Activated CD8-positive, alpha-beta memory T cell treated with anti-CD3 and anti-CD28 coated beads for 1 hour (primary cell): ENCODE measurements at places on chromosomes 4 and X.

DNA sequence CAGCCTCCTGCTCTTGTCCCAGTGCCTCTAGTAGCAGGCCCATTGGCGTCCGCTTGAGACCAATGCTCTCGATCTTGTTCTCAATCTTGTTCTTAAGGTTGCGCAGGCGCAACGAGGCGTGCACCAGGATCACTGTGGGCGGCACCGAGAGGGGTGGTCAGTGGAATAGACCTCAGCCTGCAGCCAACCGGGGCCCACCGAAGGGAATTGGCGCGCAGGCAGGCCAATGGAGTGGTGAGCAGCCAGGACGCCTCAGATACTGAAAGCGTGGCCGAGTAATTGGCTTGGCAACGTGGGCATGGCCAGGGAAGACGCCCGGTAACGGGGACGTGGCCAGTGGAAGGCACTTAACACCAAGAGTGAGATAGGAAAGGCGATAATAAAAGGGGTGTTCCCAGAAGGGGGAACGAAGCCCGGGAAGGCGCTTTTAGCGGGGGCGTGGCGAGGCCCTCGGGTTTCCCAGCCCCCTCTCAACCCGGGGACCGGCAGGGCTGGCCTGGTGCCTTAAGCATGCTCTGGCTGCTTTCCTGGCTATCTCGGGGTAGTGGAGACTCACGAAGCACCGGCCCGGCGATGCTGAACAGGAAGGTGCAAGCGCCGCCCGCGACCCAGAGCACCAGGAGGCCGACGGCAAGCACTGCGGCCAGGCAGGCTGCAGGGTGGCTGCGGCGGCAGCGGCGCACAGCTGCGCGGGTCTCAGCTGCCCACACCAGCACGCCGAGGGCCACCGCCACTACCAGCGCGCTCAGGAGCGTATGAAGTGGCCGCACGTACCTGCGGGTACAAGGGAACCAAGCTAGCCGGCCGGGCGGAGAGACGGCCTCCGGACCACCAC is 1.7 kb downstream of the PRAF2 start:
- DNase-seq, result no peak

DNA sequence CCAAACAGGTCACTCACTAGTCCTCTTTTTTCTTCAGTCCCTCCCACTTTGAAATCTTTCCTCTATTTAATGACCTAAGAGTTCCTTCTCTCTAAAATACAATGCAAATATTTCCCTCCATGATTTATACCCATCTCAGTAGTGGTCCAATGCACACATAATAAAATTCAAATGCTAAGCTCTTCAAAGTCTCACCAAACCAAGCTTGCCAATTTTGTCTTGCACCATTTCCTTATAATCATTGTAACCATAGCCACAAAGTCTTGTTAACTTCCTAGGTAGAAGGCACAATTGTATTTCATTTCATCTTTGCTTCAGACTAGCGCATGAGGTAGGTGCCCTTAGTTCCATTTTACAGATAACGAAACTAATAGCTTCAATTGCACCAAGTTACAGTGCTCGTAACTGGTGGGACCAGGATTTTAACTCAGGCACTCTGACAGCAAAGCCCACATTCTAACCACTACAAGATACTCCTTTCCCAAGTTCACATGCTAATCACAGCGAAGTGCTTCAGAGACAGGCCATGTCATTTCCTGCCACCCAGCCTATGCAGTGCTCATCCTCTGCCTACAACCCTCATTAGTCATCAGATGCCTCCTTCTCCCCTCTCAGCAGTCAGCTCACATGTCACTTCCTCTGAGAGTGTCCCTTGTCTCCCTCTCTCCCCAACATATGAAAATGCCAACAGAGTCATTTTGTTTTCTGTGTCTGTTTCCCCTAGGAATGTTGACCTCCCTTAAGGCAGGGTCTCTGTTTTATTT is 66.9 kb upstream of the PPARGC1A start:
- no peak for DNase-seq

GRCh38 chrX:112760697-112761096 is 79.9 kb downstream of the AMOT start:
- DNase-seq, result no peak

DNA sequence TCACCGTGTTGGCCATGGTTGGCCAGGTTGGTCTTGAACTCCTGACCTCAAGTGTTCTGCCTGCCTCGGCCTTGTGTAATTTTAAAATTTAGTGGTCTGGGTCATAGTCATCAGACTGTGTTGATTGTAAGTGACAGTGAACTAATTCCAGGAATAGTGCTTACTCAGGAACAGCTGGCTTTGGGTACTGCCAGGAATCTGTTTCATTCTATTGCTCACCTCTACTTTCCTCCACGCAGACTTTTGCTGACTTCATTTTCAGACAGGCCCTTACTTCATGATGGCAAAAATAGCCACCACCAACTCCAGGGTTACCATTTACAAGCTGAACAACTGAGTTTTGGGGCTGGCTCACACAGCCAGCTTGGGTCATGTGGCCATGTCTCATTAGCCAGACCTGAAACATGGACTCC is 54.6 kb downstream of the FNIP2 start:
- no peak for DNase-seq

- no peak for DNase-seq
Measured at GRCh38 chrX:119398974-119399771, at the start of gene SLC25A43. SLC25A43 (plus strand) TSS chrX:119399336; CDS start chrX:119399404, 68 bp downstream.

- no peak for DNase-seq
Measured at GRCh38 chr4:137471895-137472294, 60.4 kb downstream of the PCDH18 start.

- DNase-seq, result no peak
Measured at GRCh38 chr4:132063829-132064228, 1085.3 kb upstream of the PCDH10 start.

DNA sequence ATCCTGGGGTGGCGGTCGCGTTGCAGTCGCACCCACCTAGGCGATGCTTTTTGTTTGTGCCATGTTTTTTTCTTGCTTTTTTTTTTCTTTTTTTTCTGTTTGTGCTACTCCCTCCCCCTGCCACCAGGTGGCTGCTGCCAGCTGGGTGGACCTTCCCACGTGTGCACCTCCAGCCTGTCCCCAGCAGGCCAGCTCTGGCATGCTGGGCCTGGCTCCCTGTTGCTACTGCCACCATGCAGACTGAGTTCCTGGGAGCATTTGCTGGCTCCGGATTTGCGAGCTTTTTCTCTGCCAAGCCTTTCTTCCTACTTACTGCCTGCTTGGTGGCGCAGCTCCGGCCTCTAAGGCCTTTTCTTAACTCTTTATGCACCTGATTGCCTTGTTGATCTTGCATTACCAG is 161.2 kb upstream of the WDFY3 start:
- no peak for DNase-seq

GRCh38 chr4:13918991-13919441 is 291.5 kb upstream of the BOD1L1 start:
- no peak for DNase-seq

GRCh38 chr4:139782926-139783522 is 117.4 kb downstream of the MGST2 start:
- DNase-seq, result no peak

GRCh38 chr4:32884198-32884597 is 2164.0 kb downstream of the PCDH7 start:
- no peak for DNase-seq

DNA sequence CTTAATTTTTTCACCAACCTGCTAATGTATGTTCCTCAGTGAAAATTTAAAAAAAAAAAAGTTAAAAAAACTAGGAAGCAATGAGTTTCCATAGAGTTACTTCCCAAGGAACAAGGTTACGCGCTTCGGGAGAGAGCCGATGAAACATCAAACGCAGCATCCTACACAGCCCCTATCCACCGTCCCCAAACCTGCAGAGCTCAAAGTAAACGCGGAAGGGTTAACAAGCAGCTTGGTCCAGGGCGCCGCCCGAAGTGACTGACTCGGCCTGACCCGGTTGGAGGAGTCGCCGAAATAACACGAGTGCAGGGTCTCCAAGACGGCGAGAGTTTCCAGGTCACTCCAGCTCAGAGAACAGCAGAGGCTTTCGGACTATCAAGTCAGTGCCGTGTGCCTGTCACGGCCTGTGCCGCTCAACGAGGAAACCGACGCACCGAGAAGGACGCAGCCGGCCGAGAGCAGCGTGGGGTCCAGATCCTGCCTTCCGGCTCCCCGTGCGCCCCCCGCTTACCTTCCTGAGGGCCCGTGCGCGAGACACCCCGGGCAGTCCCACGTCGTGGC is 512 bp downstream of the NOP14 start:
- no peak for DNase-seq

- no peak for DNase-seq
Measured at GRCh38 chr4:45324455-45325417, 598.4 kb upstream of the GNPDA2 start.

GRCh38 chrX:42585842-42586621 is 191.9 kb downstream of the PPP1R2C start:
- DNase-seq, result no peak

DNA sequence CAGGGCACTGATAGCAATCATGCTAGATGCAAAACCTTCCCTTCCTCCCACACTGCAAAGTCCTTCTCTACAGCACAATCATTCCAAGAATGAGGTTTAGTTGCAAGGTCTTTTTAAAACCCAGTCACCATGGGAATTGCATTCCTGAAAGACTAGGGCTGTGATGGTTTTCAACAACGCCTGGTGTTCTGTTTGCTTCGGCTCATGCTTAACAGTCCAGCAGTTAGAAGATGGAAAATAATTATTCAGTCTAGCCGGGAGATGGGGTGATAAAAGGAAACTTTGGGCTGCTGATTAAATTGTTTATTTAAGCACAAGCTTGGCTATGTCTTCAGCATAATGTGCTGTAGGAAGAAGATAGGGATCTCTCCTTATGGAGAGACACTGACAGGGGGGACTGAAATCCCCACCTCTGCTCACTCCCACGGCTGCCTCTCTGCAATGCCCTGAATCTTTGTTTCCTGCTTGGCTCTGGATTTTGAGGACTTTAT is 211.4 kb downstream of the MID1IP1 start:
- DNase-seq, result no peak

DNA sequence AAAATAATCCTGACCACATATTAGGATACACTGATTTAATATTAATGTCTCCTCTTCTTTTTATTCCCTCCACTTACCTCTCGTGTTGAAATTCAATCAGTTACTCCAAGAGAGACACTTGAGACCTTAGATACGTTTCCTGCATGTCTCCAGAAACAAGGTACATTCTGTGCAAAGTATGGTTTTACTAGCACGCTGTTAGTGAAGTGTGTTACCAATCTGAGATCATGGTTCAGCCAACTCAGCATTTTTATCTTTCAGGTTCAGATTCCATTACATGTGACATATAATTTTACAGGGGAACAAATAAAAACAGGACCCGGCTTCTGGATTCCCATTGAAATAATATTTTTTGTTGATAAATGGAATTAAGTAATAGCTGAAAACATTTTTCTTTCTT is 32.2 kb downstream of the PDLIM5 start:
- no peak for DNase-seq

GRCh38 chr4:172707622-172708021 is 461.0 kb upstream of the GALNT7 start:
- DNase-seq, result no peak

GRCh38 chr4:17063888-17064287 is 165.4 kb upstream of the LDB2 start:
- DNase-seq, result no peak

DNA sequence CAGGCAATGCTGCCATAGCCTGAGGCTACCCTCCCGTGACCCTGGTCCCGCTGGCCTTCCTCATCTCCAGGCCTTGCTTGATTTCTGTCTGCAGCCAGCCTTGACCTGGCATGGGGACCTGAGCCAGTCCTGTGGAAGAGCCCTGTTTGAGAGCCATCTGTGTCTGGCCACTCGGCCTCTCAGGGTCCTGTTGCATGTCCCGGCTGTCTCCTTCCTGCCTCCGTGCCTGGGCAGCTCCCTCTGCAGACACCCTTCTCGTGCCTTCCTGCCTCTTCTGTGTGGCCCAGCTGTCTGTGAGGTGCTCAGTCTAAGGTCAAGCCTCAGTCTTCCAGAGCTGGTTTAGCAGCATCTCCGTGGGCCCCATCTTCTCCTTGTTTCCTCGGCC is 108.4 kb downstream of the SORCS2 start:
- no peak for DNase-seq

DNA sequence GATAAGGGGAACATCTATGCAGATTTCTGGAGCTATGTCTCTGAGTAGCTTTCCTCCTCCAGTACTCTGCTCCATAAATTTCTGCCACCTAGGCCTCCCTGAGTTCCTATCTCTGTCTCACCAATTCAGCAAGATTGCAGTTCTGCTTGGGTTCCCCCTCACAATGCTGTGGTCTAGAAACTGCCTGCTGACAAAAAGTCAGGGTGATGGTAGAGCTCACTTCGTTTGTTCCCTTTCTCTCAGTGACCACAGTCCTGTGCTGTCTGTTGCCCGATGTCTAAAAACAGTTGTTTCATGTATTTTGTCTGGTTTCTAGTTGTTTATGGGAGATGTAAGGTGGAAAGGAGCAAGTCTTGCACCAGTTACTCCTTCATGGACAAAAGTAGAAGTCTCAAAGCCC is 41.1 kb downstream of the AMMECR1 start:
- no peak for DNase-seq

DNA sequence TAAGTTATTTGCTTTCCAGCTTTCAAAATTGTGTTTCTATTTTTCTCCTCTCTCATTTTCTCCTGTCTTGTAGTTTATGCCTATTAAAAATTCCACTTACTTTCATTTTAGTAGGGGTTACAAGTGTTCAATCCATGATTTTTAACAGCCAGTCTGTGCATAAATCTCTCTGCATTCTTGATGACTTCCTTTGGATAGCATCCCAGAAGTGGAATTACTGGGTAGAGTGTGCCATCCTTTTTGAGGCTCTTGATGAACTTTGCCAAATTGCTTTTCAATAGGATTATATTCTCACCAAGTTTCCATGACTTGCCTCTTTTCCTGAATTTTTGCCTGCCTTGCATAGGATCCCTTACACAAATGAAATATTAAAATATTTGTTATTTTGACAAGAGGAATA is 58.5 kb downstream of the DIPK2B start:
- DNase-seq, result no peak

DNA sequence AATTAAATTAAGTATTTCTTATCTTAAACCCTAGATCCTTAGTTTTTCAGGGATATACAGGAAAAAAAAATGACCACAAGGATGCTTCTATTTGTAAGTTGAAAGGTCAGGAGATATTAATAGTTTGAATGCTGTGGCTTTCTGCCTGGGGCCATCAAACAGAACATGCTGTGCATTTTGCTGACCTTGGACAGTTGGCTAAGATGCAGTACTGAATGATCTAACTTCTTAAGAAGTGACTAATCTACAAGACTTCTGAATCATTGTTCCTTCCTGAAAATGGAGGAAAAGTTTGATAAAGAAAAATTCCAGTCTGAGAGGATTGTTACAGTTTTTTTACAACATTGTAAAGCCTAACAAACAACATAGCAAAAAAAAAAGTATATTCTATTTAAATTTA is 237.8 kb upstream of the JADE1 start:
- DNase-seq, result no peak

- no peak for DNase-seq
Measured at GRCh38 chr4:126976850-126977632, 655.7 kb upstream of the INTU start.

GRCh38 chr4:2482192-2482591 is 13.3 kb downstream of the RNF4 start:
- no peak for DNase-seq

GRCh38 chrX:78024349-78025059 is 55.1 kb upstream of the PGAM4 start:
- DNase-seq, result peak; percentile 1
